Femur (tissue), 1 donor: ENCODE measurements at places on chromosomes 7 and 10.

DNA sequence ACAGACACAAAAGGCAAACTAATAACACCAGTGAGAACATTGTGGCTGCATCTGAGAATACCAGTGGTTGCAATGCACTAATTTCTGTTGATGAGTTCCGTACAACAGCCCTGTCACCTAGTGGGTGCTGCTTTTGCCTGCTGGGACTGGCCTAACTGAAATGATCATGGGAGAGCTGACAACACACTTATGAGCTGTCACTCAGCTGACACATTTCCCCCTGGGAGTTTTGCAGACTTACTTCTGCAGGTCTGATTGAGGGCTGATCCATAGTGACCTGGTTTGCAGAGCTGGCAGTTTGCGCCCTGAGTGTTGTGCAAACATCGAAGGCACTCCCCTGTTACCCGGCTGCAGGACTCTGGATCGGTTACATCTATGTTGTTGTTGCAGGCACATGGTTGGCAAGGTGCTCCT lies 60.6 kb upstream of the LAMB1 start:
- DNase-seq, result no peak

DNA sequence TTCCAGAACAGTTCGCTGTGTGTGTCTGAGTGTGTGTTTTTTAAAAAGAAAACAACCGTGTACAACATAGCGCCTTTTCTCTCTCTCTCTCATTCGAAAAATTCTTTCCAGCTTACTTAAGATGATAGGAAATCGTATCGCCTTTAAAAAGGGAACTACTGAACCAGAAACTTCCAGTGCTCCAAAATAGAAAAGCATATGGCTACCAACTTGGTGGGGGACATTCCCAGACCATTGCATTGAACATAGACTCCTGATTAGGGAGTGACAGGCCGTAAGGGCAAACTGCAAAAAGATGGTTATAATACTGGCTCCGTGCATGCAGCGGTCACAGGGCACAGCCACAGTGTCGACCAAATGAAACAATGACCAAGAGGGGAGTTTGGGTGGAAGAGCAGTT lies 94.4 kb upstream of the FGFR2 start:
- no peak for DNase-seq

DNA sequence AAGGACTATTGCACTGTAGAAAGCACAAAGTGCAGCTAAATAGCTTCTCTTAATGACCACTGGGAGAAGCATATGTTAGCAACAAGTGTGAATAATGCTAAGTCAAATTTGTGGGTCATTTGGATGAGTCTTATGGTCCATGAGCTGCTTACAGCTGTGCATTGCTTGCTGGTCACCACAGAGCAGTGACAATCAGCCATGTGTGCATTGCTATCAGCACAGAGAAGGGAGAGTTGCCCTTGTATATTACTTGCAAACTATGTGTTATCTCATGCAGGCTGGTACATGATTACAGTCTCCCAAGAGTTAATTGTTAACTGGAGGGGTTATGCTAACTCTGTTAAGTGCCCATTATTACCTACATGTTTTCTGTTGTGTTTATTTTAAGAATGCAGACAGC lies 25.7 kb downstream of the MRPS33 start:
- no peak for DNase-seq

DNA sequence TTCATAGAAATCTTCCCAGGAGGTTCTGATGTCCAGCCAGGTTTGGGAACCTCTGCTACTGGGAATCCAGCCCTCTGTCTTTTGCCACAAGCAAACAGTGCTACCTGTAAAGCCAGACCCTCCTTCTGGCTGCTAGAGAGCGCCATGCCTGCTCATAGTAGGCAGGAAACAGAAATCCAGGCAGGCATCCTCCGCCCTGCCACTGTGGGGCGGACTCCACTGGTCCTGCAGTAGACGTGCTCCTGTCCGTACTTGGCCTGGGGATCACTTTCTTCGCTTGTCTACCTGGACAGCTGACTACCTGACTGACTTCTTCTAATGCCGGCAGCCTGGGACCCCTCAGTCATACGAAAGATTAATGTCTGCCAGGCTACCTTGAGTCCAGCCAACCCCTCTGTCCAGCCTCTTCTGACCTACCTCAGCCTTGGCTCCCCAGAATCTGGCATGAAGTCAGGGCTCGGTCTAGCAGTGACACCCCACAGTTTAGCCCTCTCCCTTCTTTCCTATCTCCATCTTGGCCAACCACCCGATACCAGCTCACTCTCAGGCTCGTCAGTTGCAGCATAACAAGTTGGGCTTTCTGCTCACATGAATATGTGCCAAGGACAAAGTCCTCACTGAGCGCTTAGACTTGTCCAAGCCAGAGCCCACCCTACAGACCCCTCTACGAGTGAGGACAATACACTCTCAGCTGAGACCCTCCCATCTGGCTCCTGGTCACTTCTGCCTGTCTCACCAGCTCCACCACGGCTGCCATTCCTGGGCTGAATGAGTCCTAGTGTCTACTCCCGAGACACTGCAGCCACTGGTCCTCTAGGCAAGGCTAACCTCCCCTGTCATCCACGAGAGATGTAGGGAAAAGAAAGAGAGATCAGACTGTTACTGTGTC lies 43.9 kb upstream of the OPALIN start:
- peak; percentile 8 for DNase-seq

DNA sequence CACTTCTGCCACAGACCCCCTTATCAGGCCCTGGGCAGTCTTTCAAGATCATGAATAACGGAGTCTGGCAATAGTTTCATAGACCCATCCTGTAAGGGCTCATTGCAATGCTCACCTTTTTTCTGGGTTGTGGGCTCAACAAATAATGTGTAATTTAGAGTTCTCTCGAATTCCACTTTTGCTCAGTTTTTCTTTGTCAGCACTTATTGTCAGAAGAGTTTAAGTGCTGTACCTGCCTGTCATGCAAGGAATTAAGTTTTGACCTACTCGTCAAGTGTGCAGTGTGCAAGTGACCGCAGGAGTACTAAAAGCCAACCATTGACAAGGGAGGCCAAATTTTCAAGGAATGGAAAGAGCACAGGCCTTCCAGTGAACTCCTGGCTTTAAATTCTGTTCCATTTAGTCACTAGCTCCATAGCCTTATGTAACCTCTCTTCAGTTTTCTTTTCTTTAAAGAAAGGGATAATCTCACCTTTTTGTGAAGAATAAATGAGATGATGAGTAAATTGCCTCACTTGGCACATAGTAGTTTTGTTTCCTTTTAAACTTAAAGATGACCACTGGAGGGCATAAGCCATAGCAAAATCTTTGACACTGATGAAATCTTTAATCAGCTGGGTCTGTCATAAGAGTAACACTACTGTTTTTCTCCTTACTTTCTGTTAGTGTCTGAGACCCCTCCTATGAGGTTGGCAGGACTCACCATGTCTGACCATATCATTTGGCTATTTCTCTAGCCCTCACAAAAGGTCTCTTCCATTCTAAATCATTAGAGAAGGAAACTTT lies 313.3 kb downstream of the TYW1 start:
- DNase-seq, result no peak

DNA sequence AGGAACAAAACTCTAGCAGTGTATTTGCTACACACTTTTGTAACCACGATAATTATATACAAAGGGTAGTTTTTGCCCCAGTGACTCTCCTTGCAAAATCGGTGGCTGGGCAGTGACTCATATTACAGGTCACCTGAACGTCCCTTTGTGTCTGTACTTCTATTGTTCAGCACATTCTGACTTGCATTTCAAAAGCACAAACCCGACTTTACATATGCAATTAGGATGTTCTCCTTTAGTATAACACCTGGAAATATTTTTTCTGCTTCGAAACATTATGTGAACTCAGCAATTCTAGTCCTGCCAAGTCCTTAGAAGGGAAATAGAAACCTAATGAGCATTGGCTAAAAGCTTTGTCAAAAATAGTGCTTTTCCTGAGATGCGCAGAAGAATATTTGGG lies 6.0 kb downstream of the PRR15 start:
- DNase-seq, result no peak

DNA sequence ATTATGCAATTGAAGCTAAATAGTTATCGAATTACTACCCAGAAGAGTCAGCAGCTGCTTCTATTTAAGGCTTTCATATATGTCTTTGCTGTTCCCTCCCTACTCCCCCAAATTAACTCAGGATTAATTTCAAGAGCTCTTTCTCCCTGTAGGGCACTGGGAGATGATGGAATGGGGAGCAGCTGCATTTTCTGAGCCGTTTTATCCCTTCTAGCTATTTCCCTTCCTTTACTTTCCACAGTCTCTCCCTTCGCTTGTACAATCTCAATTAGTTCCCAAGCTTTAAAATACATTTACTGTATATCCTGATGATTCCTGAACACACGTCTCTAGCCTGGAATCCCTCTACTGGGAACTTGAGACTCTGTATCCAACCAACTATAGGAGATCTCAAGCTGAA lies 19.8 kb upstream of the TSPAN12 start:
- DNase-seq, result no peak

DNA sequence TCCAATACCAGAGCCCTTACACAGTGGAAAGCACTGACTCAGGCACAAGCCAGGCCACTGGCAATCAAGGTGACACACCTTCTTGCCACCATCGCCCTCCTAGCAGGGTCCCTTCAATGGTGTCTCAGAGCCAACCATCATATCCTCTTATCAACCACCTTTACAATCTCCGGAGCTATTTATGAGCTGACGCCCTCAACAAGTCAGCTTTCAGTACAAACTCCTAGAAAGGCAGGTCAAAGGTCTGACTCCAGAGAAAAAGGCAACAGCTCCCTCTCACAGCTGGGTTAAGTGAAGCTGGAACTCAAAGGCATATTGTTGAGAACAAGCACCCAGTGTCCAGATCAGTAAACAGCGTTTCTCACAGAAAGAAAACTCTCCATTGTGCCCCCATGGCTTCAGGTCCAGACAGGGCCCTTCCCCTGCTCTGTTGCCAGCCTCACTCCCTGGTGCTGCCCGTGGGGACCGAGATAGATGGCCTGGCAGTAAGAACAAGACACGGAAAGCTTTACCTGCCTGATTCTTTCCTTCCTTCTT lies 2.4 kb downstream of the ZNF3 start:
- no peak for DNase-seq

- DNase-seq, result no peak
Measured at GRCh38 chr7:153524070-153524601, 528.1 kb upstream of the DPP6 start.

DNA sequence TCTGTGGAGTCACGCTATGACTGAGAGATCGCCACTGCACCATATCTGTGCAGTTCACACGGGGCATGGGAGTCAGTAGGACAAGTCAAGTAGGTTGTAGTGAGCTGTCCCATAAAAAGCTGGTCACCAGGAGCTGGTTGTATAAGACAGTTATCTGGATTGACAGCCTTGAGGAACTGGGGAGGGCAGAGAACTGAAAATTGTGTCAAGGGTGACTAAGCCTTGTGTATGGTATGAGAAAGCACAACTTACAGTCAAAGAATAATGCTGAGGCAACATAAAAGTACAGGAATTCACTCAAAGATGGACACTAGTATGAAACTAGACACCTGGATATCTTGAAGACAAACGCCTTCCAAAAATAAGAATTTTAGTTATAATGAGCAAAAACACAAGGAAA lies 564.9 kb downstream of the POM121L12 start:
- no peak for DNase-seq
